ENCODE measurements at places on chromosomes 1 and 21.

DNA sequence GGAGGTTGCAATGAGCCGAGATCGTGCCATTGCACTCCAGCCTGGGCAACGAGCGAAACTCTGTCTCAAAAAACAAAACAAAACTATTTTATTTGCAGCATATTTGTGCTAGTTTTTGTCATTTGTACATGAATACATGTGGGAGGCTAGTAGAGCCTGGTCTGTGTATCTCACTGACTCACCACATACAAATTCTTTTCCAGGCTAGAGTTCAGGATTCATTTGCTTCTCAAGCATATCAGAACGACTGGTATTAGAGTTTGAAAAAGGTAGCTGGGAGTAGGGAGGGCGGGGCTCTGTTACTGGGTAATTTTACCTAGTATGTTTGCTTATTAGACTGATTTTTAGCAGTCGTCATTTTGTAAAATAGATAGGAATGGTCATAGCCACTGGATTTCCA, 4.5 kb upstream of the TOR3A start:
- no peak for DNase-seq

DNA sequence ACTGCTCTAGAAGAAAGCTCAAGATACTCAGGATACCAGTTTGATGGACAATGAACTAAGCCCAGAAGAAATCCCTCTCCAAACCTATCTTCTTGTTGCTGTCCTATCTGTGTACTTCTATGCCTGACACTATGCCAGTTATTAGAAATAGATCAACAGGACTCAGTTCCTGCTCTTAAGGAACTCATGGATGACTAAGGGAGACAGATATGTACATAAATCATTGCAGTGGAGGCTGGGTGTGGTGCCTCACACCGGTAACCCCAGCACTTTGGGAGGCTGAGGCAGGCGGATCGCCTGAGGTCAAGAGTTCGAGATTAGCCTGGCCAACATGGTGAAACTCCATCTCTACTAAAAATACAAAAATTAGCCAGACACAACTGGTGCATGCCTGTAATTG, 42.4 kb upstream of the AK4 start:
- DNase-seq = no peak

DNA sequence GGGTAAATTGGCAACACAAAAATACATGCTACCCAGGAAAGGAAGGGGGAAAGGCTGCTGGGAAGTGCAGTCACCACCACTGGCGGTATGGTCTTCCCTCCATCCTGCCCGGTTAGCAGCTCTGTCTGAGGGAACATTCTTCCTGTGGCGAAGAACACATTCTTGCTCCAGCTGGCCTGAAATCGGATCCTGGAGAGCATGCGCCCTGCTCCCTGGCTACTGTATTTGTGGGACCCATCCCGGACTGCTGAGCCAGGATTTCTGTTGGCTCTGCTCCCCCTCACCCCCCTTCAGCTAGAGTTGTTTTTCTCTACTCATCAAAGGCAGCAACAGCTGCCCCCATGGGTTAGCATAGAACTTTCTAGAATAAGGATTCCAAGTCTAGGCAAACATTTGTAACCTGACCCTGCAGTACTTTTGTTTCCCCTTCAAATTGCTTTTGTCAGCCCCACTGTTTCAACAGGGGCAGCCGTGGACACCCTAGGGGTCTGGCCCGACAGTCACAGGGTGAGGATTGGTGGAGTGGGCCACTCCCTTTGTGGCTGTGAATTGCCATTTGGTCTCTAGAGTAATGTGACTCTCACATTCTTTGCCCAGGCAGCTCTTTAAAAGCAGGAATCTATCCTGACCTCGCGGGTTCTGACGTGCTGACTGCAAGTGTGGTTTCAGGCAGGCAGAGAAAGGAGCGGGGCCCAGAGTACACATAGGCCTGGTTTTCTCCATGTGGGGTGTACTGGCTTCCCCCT, 157.7 kb downstream of the TOMM20 start:
- no peak for DNase-seq

GRCh38 chr1:10319750-10320149, 79.1 kb upstream of the PGD start:
- DNase-seq = no peak

GRCh38 chr1:41073971-41074370, 52.4 kb upstream of the SLFNL1 start:
- no peak for DNase-seq

- no peak for DNase-seq
These were observed 212.5 kb downstream of the TOMM20 start for GRCh38 chr1:234915924-234916675.

DNA sequence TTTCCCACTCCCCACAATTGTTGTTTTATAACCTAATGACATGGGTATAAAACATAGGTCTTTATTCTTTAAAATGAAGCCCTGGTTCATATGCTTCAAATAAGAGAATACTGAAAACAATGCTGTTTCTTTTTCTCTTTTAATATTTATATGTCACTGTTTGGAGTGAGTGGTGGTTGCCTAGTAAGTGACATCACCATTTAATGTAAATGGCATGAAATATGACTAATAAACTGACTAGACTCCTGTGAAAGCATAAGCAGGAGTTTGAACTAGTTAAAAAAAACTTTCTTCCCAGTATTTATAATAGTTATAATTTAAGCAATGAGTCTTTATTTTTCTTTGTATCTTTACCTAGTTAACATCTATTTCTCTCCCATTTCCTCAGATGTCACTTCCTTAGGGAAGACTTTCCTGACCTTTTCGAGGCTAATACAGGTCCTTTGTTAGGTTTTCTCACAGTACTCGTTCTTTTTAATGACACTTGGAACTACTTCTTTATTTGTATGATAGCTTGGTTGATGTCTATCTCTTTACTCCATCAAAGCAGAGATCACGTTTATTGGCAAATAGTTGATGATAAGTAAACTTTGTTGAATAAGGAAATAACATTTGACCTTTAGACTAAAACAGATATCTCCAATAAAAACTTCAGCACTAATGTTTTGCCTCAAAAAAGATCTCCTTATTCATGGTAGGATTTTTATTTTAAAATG, 105.4 kb upstream of the PDC start:
- DNase-seq = no peak

DNA sequence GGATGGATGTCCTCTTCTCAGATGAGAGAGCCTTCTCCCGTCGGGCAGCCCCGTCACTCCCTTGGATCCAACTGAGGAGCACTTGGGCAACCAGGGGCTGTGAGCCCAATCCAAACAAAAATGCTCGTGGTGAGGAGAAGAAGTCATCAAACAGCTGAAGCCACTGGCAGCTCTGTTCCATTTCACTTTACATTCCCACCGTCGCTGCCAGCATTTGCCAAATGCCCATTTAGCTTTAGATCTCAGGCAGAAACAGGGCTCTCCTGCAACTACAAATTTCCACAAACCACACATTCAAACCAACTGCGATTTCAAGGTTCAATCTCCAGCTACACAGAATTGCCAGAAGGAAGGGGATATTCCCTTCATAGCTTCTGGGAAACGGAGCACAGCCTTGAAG, 634.6 kb downstream of the SMYD3 start:
- no peak for DNase-seq

DNA sequence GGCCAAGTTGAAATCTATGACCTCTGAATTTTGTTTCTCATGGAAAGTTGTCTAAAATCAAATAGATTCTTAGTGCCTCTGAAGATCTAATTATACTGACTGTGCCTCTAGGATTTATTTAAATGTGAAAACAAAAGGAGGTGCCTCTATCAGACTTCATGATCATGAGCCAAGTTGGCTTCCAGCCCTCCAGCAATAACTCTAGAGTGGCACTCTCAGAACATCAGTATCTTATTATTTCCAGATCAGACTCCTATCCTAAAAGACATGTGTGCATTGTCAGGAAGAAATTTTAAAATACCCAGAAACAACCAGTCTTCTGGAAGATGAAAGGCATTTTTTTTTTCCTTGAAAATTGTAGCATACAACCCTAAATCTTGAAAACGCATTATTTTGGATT, 368.0 kb downstream of the PDE4B start:
- DNase-seq = no peak

DNA sequence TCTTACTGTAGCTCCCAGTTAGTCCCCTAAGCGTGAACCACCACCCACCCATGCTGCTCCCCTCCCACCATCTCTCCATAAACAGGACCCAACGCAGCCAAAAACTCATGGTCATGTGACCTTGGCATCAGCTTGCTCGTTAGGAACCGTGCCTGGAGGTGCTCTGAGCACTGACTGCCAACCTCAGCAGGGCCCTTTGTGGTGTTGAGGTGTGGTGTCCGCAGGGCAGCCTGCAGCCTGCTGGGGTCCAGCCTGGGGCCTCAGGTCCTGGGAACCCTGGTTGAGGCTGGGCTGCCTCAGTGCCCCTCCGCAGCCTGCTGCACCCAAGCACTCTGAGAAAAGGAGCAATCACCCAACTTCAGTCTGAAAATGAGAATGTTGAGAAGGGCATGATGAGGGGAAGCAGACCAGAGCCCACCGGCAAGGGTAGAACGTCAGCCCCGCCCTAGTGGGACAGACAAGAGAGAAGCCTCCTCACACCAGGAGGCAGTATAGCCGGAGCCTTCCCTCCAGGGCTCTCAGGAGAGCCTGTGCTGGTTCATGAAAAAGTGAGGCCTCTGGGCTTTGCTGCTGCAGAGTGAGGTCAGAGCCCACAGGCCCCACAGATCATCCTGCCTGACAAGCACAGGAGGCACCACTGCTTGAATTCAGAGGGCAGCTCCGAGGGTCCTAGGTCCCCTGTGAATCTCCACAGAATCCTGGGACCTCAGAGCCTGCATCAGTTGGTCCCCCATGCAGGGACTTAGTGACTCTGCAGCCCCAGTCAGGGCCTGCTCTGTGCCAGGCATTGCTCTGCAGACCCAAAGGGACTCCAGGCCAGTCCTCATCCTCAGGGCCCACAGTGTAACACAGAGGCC, 4.9 kb upstream of the COL6A2 start:
- no peak for DNase-seq

DNA sequence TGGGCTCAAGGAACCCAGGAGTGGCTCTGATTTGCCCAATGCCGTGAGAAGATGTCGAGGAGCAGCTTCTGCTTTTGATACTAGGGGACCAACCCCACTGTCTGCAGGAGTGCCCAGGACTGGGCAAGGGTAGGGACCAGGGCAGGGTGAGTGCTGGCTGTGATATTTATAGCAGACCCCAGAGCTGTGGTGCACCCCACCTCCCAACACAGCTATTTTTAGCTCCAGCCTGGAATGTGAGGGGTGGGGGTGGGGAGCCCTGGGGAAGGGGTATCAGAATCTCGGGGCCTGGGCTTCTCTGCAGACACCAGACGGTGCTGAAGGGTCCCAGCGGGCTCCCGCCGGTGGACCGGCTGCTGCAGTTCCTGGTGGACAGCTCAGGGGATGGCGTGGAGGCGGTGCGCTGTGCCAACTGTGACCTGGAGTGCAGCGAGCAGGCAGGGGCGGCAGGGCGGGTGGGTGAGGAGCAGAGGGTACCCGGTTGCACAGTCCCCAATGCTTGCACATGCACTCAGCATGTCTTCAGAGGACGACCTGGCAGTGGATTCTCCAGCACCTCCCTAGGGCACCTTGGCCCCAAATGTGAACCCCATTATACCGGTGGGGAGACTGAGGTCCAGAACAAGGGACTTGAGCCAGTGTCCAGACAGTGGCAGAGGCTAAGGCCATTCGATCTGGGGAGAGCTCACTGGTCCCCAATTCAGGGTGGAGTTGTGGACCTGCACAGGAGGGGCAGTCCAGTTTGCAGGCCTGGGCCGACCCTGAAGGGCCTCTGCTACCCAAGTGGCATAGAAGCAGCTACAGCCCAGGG, 1.4 kb downstream of the RNF207 start:
- no peak for DNase-seq

GRCh38 chr1:159594625-159595405, 7.2 kb downstream of the APCS start:
- no peak for DNase-seq

- no peak for DNase-seq
These were observed 16.0 kb downstream of the PSRC1 start for GRCh38 chr1:109266965-109267364.

- no peak for DNase-seq
These were observed 27.1 kb downstream of the KRTAP24-1 start for GRCh38 chr21:30255679-30256078.

DNA sequence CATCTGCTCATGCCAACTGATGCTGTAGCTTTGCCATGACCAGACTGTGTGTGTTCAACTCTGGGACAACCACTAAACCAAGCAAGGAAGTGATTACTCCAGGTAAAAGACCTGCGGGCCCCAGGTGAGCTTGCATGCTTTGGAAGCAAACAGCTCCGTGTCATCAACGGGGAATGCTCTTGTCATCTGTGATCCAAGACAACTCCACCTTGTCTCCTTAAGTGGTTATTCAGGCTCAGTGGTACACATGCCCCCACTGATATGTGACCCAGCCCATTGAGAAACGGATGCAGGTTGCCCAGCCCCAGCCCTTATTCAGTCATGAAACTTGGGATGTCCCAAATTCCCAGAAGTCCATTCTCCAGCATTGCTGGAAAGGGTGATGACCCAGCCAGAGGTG, 89.0 kb downstream of the TIAM1 start:
- no peak for DNase-seq

GRCh38 chr21:36194024-36194423, 37.4 kb downstream of the DOP1B start:
- DNase-seq = no peak

DNA sequence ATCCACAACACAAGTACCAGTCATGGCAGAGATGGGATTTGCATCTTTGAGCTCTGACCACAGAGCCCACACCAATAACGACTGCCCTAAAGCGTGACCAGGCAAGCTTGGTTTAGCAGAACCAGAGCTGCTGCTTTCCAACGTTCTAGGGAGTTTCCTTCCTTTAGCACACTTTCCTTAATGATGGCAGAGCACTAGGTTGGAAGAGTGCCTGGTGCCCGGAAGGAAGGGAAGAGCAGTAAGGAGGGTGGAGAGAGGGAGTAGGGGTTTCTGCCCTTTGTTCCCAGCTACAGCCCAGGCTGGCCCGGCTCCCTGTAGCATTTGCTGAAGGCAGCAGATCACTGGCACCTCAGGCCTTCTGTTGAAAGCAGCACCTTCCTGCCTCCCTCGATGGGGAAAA, 6.1 kb upstream of the EVA1C start:
- DNase-seq = no peak

- no peak for DNase-seq
These were observed 107.0 kb downstream of the ODF2L start for GRCh38 chr1:86289161-86289560.

DNA sequence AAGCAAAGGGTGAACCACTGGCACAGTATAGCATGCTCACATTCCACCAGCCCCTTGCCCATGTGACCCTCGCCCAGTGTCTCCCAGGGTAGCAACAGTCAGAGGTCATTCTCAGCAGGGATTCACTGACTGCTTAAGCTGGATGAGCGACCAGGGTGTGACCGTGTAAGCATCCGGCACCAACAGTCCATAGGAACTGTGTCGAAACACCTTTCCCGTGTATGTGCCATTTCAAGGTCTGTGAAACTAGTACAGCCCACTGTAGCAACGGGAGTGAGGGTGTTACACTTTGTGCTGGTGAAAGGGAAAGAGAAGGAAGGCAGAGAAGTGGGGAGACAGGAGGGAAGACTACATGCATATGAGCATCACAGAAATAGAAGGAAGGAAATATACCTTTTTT, 10.8 kb downstream of the PIK3C2B start:
- DNase-seq = no peak

GRCh38 chr1:182681568-182681912, 2.8 kb downstream of the RGS8 start:
- DNase-seq = no peak
